AG10803 (cell line): ENCODE measurements at places on chromosomes 16 and 17.

DNA sequence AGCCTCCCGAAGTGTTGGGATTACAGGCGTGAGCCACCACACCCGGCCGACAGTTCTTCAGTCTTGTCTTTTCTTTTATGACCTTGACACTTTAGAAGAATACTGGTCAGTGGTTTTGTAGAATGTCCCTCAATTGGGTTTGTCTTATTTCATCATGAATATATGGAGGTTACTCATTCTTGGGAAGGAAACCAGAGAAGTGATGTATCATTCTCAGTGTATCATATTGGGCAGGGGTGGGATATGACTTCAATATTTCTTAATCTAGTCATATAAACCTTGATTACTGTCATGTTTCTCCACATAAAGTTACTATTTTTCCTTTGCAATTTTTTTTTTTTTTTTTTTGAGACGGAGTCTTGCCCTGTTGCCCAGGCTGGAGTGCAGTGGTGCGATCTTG lies 36.9 kb downstream of the SNTB2 start:
- DNase-seq, result peak; percentile 42

- no peak for DNase-seq
Observed at GRCh38 chr16:87822108-87822970, 47.0 kb downstream of the SLC7A5 start.

GRCh38 chr16:8852534-8852933 lies 16.3 kb downstream of the CARHSP1 start:
- no peak for DNase-seq

DNA sequence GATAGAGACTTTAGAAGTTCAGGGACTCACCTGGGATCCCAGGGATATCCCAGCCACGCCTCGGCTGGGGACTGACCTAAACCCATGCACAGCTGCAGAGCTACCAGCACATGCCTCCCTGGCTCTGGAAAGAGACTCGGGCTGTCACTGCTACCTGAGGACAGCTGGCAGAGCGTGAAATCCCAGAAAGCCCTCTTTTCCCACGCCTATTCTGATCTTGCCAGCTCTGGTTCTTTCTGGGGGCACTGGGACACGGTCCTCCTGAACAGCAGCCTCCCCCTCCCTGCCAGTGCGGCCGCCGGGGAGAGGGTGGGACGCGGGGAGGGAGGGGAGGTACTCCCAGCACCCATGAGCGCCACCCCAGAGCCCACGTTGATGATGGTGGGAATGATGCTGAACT lies 10.8 kb downstream of the P2RX5 start:
- no peak for DNase-seq

GRCh38 chr17:44076716-44077594 lies 6.4 kb downstream of the G6PC3 start:
- DNase-seq, result no peak

GRCh38 chr17:68812876-68813584 lies 142.2 kb downstream of the ABCA8 start:
- peak; percentile 85 for DNase-seq

- peak; percentile 99 for DNase-seq
Observed at GRCh38 chr17:42337442-42337841, 49.1 kb downstream of the STAT5A start.

- DNase-seq, result no peak
Observed at GRCh38 chr16:56538331-56538730, 18.5 kb upstream of the BBS2 start.

DNA sequence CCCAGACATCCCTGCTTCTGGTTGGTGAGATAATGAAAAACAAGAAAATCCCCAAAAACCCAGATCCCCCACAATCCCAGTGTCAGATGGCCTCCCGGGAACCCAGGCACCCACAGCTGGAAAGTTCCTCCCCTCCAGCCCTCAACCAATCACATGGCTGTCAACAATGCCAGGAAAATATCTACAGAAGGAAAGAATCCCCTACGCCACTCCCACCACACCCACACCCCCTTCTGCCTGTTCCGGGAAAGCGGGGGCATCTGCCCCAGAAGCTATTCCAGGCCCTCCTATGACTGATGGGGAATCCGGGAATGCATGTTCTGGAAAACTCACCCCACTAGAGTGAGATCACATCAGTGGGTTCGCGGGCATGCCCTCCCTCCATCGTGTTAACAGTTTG lies 1.8 kb downstream of the TMEM95 start:
- DNase-seq, result peak; percentile 34

- no peak for DNase-seq
Observed at GRCh38 chr17:29867643-29868181, 62.3 kb downstream of the SSH2 start.

DNA sequence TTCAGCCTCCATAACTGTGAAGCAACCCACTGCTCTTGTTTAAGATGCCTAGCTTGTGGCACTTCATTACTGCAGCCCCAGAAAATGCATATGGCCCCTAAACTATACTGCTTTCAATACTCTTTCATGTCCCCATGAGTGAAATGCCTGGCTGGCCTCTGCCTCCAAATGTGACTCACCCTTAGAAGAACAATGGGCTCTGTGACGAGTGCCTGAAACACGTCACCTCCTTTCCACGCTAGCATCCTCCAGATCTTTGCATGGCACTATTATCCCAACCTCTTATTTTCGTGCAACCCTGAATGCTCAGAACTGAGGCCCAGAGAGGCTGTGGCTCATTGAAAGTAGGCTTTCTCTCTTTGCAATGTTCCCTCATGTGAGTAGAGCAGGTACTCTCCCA lies 233.1 kb downstream of the CBLN1 start:
- no peak for DNase-seq

DNA sequence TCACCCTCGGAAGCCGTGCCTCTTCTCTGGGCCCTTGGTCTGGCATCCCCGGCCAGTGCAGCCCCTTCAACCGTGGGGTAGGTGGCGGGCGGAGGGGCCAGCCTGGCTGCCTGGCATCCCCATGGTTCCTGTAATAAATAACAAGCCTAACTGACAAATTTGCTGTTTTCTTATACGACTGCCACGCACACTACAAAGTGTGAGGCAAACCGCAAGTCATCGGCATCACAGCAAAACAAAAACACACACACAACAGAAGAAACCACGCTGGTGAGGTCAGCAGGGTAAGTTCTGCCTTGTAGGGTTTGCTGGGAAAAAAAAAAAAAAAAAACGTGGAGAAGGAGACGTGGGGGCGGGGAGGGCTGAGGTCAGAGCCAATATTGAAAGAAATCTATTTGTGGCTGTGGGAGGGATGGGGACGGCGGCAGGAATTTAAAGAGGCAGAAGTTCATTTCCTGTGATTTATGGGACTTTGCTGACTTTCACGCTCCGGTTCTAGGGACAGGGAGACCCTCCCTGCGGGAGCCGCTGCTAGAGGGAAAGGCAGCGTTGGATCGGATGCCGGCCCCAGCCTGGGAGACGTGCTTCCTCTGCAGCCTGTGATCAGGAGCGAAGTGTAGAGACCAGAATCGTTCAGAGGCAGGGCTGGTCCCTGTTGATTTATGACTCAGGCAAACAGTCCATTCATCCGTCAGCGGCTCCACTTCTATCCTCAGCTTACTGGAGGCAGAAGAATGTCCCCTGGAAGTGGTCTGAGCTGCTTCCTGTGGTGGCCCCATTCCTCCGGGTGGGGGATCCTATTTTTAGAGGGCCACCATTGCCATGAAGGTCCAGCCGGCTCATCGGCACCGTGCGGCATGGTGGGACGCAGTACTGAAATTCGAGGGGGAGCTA lies 162.8 kb downstream of the FOXL1 start:
- peak; percentile 70 for DNase-seq

- DNase-seq, result peak; percentile 98
Observed at GRCh38 chr16:28823873-28824716, 1.3 kb downstream of the ATXN2L start.

DNA sequence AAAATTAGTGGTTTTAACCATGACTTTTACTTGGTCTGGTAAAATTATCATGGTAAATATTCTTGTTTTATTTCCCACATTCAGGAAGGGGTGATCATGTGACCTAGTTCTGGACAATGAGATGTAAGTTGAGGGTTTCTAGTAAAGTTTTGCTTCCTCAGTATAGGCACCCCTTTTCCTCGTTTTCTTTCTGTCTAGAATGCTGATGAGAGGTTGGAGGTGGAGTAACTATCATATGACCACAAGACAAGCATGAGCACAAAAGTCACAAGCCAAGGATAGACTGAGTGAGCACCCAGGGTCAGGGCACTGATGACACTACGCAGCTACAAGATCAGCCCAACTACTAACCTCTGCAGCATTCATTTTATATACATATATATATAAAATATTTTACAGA lies 53.9 kb downstream of the MYO1D start:
- DNase-seq, result no peak

- DNase-seq, result peak; percentile 53
Observed at GRCh38 chr17:57499648-57500049, 243.3 kb downstream of the MSI2 start.

GRCh38 chr17:17048106-17048505 lies 5.8 kb downstream of the MPRIP start:
- DNase-seq, result no peak

DNA sequence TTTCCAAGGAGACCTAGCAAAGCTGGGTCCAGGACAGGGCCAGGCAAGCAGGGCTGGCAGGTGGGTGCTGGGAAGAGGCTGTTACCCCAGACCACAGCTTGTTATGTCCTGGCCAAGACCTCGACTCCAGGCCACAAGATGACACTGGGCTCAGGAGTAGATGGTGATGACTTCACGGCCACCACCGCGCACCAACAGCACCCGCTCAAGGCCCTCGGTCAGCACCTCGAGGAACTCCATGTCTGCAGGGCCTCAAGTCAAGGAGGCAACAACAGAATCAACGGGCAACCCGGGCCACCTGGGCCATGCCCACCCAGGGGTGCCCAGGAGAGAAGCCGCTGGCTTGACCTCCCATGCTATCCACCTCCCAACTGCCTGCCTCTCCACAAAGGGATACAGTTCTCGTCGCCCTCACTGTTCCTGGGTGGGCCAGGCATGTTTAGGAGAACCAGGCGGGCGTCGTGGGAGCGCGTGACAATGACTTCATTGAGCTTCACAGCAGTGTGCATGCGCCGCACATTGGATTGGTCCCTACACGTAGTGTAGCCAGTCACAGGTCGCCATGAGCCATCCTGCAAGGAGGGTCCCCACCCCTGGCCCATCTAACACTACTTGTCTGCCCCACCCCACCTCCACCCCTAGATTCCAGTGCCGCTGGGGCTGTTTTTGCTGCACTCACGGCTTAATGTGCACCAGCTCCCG lies 921 bp upstream of the LCAT start:
- no peak for DNase-seq

DNA sequence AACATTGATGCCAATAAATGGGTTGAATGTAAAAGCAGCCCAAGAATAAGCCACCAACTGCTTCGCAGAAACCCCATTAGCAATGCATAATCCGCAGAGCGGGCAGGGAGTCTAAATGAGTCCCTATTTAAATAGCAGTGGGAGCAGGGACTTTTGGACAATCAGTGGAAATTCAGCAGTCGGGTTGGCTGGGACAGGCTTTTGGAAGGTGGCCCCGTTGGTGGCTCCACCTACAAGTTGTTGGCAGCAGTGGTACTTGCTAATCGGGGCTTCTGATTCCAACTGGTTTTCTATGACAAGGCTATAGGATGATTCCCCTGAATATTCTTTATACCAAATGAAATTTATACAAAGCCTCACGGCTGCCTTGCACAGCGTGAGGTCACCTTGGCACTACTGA lies 86.3 kb downstream of the WDR59 start:
- no peak for DNase-seq

GRCh38 chr17:83151442-83152226 lies 72.2 kb downstream of the METRNL start:
- peak; percentile 64 for DNase-seq

GRCh38 chr16:81846105-81846504 lies 67.0 kb downstream of the PLCG2 start:
- no peak for DNase-seq

GRCh38 chr16:85428899-85429775 lies 184.0 kb upstream of the GSE1 start:
- DNase-seq, result no peak

- DNase-seq, result no peak
Observed at GRCh38 chr16:4309102-4309832, 6.6 kb upstream of the GLIS2 start.

GRCh38 chr16:3063625-3064386 lies 1.6 kb upstream of the IL32 start:
- DNase-seq, result no peak

DNA sequence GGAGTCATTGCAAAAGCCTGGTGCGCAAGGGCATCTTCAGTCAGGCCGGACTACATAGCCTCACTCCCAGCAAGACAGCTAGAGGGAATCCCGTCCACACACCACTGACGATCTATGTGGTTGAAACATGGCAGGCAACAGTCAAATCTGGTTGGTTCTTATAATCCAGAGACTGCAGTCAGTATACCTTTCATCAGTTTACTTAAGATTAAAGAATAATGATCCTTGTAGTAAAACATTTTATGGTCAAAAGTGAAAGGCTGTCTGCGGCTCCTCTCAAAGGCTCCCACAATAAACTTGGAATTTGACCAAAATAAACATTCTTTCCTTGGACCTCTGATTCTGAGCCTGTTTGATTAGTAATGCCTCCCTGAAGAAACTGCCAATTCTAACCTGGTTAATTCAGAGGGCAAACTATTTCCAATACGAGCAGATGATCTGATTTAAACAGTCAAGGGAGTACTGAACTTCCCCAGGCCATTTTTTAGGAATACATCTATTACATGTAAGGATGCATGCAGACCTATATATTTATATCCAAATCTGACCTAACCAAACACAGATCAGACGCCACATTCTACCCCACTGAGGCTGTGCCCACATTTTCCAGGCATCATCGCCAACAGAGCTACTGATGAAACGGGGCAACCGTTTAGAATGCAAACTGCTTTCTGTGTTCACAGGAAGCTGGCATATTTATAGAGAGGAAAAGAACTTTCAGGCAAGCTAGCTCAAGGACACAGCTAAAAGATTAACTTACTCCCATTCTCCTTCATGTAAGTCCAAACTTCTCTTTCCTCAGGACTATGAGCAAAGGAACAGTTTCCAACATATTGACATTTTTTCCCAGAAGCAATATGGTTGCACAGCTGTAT lies 15.3 kb upstream of the TXNDC11 start:
- peak; percentile 18 for DNase-seq

DNA sequence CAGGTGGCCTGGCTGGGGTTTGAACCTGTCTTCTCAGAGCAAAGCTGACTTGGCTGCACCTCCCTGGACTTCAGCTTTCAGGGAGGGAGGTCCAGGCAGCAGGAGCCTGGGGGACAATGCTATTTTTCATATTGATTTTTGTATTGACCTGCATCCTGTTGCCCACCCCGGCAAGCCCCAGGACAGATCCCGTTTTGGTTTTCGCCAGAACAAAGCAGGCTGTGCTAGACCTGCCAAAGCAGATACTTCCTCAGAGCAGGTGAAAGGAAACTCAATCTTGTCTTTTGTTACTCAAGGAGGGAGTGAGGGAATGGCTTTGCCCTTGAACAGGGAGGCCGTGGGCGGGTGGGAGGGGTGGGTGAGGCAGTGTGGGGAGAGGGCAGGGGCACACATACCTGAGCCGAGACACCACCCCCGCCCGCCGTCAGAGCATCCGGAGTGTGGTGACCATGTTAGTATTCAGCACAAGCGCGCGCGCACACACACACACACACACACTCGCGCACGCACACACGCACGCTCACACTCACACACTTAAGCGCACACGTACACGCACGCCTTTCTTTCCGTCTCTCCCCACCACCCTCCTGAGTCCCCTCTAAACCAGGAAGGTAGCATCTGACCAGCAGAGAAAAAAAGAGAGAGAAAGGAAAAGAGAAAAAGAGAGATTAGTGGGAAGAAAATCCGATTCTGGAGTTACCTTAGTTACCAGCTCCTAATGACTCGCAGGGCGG lies 59.5 kb downstream of the RAI1 start:
- no peak for DNase-seq
